Stimulated activated CD4-positive, alpha-beta T cell treated with anti-CD3 and anti-CD28 coated beads, Interleukin-1b, Interleukin-23, amount 100 ng/mL, for 4 hours (primary cell): ENCODE measurements at places on chromosomes 11 and 22.

- DNase-seq = no peak
Measured at GRCh38 chr11:73345481-73346160, 30.6 kb upstream of the RELT start.

GRCh38 chr11:12599408-12600143 is 74.6 kb upstream of the TEAD1 start:
- DNase-seq = peak; percentile 20

GRCh38 chr22:44363013-44363979 is 50.5 kb upstream of the SHISAL1 start:
- DNase-seq = no peak

DNA sequence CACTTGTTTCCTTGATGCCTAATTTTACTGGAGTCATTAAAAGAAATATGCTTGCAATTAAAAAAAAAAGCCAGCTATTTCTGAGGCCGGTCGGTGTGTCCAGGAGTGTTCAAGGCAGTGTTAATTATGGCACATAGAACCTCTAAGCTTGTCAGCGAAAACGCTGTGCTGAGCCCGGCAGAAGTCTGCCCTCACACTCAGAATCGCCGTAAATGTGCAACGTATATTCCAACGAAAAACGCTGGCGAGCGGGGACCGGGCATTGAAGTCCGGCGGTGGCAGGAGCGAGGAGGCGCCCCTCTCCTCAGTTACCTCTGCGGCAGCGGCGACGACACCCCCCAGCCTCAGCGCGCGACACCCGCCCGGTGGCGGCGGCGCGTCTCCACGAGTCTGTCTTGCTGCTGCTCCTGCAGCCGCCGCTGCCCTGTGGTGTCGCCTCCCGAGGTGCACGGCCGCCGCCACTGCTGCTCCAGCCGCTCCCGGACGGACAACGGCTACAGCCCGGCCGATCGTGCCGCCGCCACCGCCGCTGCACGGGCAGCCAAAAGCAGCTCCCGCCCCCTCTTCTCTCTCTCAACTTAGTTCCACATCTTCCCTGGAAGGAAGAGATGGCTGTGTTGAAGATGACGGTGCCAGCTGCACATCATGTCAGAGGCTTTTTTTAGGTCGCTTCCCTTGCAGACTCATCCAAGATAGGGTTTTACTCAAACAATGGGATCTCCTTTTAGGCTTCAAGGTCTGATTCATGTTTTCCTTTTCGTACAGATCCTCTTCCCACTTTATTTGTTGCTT is 56.0 kb downstream of the JAM3 start:
- DNase-seq = no peak
